ENCODE measurements at places on chromosomes 5 and 9. TPM values are rescaled to one million over a fixed set of nuclear protein-coding genes. Genes with fewer than 3 reads are reported as not detected.

FLT4 gene
- total RNA-seq = 29.4 TPM

DNA sequence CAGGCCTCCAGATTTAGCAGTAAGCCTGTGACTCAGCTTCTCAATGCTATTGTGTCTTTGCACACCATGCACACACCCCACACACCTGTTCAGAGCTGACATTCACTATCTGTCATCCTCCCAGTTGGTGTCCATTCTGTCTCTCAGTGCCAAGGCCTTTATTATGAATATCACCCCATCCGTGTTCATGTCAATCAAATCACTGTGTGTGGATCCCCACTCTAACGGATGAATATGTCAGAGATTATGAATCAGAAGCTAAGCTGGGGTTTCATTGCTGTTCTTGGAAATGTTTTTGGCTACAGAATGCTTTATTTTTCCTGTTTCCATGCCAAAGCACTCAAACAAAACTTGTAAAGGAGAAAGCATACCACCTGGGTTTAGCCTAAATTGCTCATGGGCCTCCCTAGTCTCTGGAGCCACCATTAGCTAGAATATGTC lies 9.4 kb upstream of the MAMDC2 start:
- no peak overlapping the region for H3K27ac ChIP-seq
- H3K27me3 ChIP-seq = no peaks in the 10 kb centered on the region
- H3K4me1 ChIP-seq = no peaks in the 10 kb centered on the region
- no peak for DNase-seq
- no peak overlapping the region for H3K4me3 ChIP-seq
- H3K36me3 ChIP-seq = no peaks in the 10 kb centered on the region

DNA sequence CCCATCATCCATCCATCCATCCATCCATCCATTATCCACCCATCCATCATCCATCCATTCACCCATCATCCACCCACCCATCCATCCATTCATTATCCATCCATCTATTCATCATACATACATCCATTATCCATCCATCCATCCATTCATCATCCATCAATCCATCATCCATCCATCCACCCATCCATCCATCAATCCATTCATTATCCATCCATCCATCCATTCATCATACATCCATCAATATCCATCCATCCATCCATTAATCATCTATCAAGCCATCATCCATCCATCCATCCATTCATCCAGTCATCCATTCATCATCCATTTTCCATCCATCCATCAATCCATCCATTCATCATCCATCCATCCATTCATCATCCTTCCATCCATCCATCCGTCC lies 89.0 kb downstream of the NSG2 start:
- no peaks in the 10 kb centered on the region for H3K27me3 ChIP-seq
- no peaks in the 10 kb centered on the region for H3K4me1 ChIP-seq
- no peak overlapping the region for H3K27ac ChIP-seq
- H3K36me3 ChIP-seq = no peaks in the 10 kb centered on the region
- DNase-seq = no peak

DNA sequence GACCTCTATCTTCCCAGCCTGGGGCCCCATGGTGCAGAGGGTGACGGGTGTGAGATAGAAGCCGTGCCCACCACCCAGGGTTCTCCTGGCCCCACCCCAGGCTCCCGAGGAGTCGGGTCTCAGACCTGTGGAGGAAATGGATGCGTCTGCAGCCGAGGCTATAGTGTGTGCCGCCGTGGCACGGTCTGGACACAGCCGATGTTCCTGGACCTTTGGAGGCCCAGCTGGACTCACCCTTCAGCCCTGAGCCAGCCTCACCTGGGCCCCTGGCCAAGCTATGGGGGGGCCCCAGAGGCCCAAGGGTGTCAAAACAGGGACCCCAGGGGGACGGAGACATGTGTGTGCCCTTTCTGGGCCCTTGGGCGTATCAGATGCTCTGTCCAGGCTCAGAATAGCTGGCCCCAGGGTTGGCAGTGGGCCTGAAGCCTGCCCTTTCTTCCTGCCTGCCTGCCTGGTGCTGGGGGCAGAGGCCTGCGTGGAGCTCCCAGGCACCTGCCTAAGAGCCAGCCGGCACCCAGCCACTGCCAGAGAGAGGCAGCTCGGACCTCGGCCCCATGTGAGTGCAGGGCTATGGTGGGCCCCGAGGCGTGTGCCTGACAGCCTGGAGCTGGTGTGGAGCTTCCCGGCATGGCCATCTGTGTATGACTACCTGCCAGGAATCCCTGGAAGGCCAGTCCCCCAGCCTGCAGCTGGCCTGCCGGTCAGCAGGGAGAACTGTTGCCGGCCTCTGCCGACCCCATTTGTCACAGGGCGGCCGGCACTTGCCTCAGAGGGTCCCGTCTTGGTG lies 41.8 kb downstream of the KCNT1 start:
- no peaks in the 10 kb centered on the region for H3K36me3 ChIP-seq
- H3K27me3 ChIP-seq = no peaks in the 10 kb centered on the region
- H3K4me3 ChIP-seq = no peak overlapping the region

- H3K4me3 ChIP-seq = peak overlapping the region; percentile 94
- H3K4me1 ChIP-seq = peaks cover 14% of the 10 kb centered on the region
- no peaks in the 10 kb centered on the region for H3K27me3 ChIP-seq
- peak overlapping the region; percentile 73 for H3K27ac ChIP-seq
- peaks cover 24% of the 10 kb centered on the region for H3K36me3 ChIP-seq
Observed at GRCh38 chr5:133969654-133970324, 1.4 kb upstream of the C5orf15 start.

PRRT1B gene
- total RNA-seq = 1.0 TPM

YTHDC2 gene
- total RNA-seq = 31.6 TPM

JADE2 gene
- 99.6 TPM for total RNA-seq

TMEM174 gene
- total RNA-seq = 1.1 TPM

- H3K27ac ChIP-seq = no peak overlapping the region
- no peaks in the 10 kb centered on the region for H3K36me3 ChIP-seq
- H3K4me3 ChIP-seq = no peak overlapping the region
- H3K27me3 ChIP-seq = no peaks in the 10 kb centered on the region
- H3K4me1 ChIP-seq = peaks cover 2% of the 10 kb centered on the region
Observed at GRCh38 chr5:128197896-128198522, 114.4 kb downstream of the SLC12A2 start.

- H3K36me3 ChIP-seq = peaks cover 41% of the 10 kb centered on the region
- DNase-seq = no peak
- H3K4me1 ChIP-seq = no peaks in the 10 kb centered on the region
- H3K4me3 ChIP-seq = no peak overlapping the region
Observed at GRCh38 chr9:120775859-120776258, 17.4 kb downstream of the FBXW2 start.

DNA sequence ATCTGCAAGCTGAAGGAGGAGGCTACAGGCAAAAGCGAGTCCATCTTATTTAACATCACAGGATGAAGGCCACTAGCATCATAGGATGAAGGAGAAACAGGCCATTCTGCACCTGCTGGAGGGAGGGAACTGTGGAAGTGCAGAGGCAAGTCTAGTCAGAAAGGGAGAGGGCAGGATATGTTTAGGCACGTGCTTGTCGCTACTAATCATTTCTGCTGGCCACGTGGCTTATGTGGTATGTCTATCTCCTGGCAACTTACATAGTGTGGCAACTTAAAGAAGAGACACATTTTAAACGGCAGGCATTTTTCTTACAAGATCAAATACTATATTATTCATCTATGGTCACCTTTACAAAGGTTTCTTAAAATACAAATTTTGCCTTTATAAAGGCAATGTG lies 74.0 kb downstream of the GNAQ start:
- H3K4me1 ChIP-seq = peaks cover 19% of the 10 kb centered on the region
- H3K27ac ChIP-seq = no peak overlapping the region
- H3K4me3 ChIP-seq = no peak overlapping the region
- H3K36me3 ChIP-seq = no peaks in the 10 kb centered on the region
- H3K27me3 ChIP-seq = no peaks in the 10 kb centered on the region
- DNase-seq = no peak

DNA sequence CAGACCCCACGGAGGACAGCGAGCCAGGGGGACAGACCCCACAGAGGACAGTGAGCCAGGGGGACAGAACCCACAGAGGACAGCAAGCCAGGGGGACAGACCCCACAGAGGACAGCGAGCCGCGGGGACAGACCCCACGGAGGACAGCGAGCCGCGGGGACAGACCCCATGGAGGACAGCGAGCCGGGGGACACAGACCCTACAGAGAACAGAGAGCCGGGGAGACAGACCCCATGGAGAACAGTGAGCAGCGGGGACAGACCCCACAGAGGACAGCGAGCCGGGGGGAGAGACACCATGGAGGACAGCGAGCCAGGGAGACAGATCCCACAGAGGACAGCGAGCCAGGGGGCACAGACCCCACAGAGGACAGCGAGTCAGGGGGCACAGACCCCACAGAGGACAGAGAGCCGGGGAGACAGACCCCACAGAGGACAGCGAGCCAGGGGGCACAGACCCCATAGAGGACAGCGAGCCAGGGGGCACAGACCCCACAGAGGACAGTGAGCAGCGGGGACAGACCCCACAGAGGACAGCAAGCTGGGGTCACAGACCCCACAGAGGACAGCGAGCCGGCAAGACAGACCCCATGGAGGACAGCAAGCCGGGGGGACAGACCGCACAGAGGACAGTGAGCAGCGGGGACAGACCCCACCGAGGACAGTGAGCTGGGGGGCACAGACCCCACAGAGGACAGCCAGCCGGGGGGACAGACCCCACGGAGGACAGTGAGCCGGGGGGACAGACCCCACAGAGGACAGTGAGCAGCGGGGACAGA lies 4.4 kb upstream of the ZDHHC11 start:
- H3K27ac ChIP-seq = no peak overlapping the region
- H3K4me1 ChIP-seq = peaks cover 3% of the 10 kb centered on the region
- H3K27me3 ChIP-seq = peaks cover 2% of the 10 kb centered on the region

RETREG1 gene
- total RNA-seq = 104 TPM

CARTPT gene
- total RNA-seq = not detected

IL13 gene
- not detected for total RNA-seq

DNA sequence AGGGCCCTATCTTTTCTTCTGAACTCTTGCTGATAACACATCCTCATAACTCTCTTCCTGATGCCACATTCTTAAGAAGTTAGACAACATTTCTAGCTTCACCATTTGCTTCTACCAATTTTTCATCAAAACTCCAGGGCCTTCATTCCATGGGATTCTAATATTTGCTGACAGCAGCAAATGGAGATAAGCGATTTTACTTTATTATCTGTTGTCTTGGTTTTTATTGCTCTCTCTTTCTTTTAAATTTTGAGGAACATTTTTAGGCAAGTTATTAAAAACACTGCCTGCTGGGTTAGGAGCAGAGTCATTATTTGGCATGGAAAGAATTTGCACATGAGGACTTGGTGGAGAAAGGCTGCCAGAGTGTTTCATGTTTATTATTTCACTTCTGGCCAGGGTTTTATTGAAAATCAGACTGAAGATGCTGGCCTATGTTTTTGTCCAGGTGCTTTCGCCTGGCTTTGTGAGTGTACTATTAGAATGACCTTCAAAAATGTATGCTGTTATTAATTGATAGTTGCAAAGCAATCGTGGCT lies 27.7 kb downstream of the NSG2 start:
- H3K27me3 ChIP-seq = no peaks in the 10 kb centered on the region
- DNase-seq = no peak
- H3K36me3 ChIP-seq = no peaks in the 10 kb centered on the region
- H3K27ac ChIP-seq = no peak overlapping the region
- no peak overlapping the region for H3K4me3 ChIP-seq
- no peaks in the 10 kb centered on the region for H3K4me1 ChIP-seq

SOHLH1 gene
- not detected for total RNA-seq

GRCh38 chr9:114497236-114497635 lies 8.0 kb downstream of the WHRN start:
- H3K27ac ChIP-seq = no peak overlapping the region
- no peaks in the 10 kb centered on the region for H3K4me1 ChIP-seq
- no peak for DNase-seq

- H3K4me1 ChIP-seq = no peaks in the 10 kb centered on the region
- H3K27me3 ChIP-seq = no peaks in the 10 kb centered on the region
- no peak overlapping the region for H3K27ac ChIP-seq
- DNase-seq = no peak
- no peaks in the 10 kb centered on the region for H3K36me3 ChIP-seq
Observed at GRCh38 chr9:68727636-68728035, 22.6 kb downstream of the PIP5K1B start.

LCNL1 gene
- 1.4 TPM for total RNA-seq

DNA sequence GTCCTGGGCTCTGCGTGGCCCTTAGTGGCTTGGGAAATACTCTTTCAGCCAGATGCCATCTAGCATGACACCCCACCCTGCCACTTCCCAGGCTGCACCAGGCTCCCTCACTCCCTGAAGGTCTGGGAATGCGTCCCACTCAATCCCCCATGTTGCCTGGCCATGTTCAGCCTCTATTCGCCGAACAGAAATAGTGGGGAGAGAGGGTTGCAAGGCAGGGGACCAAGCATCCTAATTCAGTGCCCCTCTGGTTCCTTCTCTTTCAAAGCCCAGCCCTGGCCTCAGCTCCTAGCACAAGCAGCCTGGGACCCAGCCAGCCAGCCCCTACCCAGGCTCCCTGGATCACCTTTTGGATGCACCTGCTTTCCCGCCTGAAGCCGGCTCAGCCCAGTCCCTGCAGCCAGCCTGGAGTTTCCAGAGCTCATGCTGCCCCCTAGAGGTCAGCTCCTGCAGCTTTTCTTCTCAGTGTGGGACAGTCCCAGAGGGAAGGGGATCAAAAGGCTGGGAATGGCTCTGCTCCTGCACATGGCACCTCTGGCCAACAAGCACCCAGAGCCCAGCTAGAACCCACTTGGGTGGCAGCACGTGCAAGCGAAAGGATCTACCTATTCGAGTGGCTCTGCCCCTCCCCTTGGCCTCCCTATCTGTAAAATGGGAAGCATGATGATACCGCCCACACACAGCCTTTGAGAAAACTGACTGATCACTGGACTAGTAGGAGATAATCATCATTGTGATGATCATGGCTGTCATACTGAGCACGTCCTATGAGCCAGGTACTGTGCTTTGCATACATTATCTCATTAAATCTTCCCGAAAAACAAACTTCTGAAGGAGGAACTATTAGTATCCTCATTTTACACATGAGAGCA lies 48.7 kb upstream of the C5orf58 start:
- no peak overlapping the region for H3K27ac ChIP-seq
- no peaks in the 10 kb centered on the region for H3K36me3 ChIP-seq
- peak; percentile 88 for DNase-seq
- peaks cover 4% of the 10 kb centered on the region for H3K4me1 ChIP-seq
- H3K4me3 ChIP-seq = no peak overlapping the region
- H3K27me3 ChIP-seq = no peaks in the 10 kb centered on the region

DNA sequence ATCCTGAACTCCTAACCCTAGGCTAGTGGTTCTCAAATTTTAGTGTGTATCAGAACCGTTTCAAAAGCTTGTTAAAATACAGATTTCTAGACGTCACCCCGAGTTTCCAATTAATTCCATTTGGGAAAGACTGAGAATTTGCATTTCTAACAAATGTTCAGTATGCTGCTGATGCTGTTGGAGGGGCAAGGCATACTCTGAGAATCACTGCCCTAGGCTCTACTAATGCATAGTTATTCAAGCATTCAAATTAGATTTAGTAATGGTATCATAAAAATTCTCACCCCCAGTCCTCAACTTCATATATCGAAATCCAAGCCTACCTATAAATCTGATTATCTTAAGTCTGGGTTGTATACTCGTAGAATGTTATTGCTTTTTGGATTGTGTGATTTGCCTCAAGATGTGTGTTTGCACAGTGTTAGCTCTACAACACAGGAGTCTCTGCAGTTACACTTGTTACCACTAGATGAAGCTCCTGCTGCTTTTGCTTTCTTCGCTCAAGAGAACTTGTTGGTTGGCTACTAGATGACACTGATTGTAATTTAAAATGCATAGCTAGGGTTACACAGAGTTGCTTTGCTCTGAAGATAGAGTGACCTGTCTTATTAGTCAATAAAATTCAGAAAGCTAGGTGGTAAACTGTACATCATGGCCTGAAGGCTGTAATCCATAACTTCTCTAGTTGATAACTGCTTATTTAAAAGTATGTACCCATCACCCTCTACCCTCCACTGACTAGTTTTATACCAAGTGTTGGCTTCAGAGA lies 7.5 kb upstream of the ERAP2 start:
- no peak overlapping the region for H3K27ac ChIP-seq
- DNase-seq = peak; percentile 72
- no peaks in the 10 kb centered on the region for H3K4me1 ChIP-seq
- H3K36me3 ChIP-seq = no peaks in the 10 kb centered on the region
- no peaks in the 10 kb centered on the region for H3K27me3 ChIP-seq

STPG3 gene
- total RNA-seq = 0.38 TPM

All from kidney (tissue), 22 donors.